ENCODE measurements at places on chromosomes 6 and 20.

DNA sequence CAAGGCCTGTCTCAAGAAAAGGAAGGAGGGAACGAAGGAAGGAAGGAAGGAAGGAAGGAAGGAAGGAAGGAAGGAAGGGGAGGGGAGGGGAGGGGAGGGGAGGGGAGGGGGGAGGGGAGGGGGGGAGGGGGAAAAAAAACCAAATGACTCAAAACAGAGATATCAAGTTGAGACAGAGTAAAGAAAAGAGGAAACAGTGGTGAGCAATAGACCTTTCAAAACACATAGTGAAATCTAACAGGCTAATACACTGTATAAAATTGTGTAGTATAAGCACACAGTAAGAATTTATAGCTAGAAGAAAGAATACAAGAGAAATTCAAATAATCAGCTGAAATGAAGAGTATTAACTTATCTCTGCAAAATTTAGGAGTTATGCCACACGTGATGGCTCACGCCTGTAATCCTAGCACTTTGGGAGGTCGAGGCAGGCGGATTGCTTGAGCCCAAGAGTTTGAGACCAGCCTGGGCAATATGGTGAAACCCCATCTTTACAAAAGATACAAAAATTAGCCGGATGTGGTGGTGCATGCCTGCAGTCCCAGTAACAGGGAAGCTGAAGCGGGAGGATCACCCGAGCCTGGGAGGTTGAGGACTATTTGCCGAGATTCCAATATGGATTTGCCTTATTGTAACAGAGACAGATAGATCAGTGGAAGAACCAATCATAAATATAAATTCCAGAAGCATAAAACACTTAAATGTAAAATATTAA, 123.2 kb downstream of the PRND start:
- no peak for DNase-seq

DNA sequence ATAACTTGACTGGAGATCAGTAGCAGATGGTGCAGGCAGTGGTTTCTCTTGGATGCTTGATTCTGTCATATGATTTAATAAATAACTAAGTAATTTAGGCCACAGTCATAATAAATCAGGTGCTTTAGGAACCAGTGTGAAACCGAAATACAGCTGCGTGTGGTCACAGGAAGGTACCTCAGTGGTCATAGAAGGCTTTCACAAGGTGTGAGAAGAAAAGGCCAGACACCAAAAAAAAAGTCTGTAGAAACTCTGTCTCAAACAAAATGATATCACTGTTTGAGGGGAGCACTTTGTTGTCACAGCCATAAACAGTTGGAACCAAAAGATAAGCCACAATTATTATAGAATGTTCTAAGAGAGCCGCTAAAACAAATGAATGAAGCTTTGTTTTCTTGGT, 56.5 kb downstream of the ARMC2 start:
- DNase-seq = no peak

- DNase-seq = no peak
Observed at GRCh38 chr6:44730771-44731391, 343.4 kb downstream of the CDC5L start.

GRCh38 chr6:112163295-112164257, 76.2 kb downstream of the FAM229B start:
- DNase-seq = no peak

GRCh38 chr6:116438590-116439448, 22.4 kb upstream of the CALHM6 start:
- no peak for DNase-seq

Measured in NCI-H524 treated with DMSO at 0.1 percent for 48 hours (cell line).